Fibroblast of skin of left quadriceps (primary cell): ENCODE measurements at places on chromosomes 3 and 15.

DNA sequence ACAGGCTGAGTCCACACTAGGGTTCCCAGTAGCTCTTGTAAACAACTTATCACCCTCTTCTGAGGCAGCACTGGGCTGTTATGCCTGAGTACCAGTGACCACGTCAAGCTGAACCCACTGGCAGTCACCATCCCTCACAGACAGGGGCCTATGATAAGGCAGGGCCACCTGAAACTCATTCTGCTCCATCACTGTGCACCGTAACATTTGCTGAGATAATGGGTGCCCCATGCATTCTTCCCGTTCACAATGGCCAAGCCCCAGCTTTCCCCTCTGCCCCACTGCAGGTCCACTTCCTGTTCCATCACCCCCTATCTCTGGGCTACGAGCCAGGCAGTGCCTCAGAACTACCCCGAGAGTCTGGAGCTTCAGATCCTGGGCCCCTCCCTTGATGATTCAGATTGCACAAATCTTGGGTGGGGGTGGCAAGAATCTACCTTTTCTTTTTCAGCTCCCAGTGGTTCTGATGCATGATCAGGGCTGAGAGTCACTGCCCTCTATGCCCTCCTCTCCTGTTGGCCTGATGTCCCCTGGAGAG, 158.0 kb downstream of the RAB11A start:
- no peak for DNase-seq

DNA sequence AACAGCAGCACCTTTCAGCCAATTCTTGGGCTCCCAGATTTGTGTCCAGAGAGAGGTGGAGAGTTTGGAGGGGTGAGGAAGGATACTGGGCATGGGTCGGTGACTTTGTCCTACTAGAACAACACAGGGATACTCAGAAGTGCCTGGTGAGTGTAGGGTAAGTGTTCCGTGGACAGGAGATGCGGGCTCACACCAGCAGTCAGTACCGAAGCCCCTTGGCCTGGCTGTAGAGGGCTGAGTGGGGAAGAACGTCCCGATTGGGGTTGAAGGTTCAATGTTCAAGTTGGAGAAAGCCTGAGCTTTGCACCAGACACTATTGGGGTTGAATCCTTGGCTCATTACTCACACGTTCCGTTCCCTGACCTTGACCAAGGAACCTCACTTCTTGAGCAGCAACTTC, 40.8 kb upstream of the SLC6A11 start:
- no peak for DNase-seq

DNA sequence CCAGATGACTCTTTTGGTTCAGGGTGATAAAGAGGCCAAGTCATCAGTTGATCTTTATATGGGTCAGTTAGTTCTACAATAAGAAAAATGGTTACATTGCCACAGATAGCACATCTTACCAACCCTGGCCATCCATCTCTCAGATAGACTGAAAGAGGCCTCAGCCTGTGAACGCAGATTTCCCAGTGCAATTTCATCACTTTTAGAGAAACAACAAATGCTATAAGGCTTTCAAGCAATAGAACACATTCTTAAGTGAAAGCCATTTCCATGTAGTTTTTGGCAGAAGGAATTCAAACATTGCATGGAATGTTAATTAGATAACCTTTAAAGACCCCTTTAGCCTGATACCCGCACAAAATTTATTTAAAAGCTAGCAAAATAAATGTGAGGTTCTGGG, 200.6 kb upstream of the ZBTB20 start:
- no peak for DNase-seq

GRCh38 chr3:64799606-64800005, 111.8 kb upstream of the ADAMTS9 start:
- no peak for DNase-seq

- no peak for DNase-seq
Measured at GRCh38 chr3:136929977-136930670, 27.7 kb upstream of the IL20RB start.

- DNase-seq, result no peak
Measured at GRCh38 chr3:35257641-35258040, 381.7 kb upstream of the ARPP21 start.
